ENCODE measurements at places on chromosomes 1 and 21.

DNA sequence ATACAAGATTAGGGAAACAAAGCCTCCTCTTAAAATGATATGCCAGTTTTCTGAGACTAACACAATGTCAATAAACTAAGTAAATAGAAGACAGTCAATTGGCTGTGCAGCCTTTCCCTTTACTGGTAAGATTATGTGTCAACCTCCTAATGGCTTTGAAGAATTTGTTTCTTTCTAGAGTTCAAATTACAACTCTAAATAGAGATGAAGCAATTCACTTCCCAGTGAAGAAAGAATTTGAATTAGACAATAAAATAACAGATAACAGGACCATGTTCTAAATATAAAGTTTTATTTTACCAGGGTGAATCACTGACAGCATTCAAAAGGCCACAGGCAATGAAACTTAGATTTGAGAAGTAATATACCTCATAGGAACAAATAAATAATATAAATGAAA, 680.3 kb downstream of the PLA2G4A start:
- no peak for DNase-seq

DNA sequence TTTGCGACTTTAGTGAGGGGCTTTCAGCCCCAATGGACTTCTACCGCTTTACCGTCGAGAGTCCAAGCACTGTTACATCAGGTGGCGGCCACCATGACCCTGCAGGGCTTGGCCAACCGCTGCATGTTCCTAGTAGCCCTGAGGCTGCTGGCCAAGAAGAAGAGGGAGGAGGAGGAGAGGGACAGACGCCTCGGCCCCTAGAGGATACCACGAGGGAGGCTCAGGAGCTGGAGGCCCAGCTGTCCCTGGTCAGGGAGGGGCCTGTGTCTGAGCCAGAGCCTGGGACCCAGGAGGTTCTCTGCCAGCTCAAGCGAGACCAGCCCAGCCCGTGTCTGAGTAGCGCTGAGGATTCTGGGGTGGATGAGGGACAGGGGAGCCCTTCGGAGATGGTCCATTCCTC, 8.6 kb upstream of the SLC25A34 start:
- no peak for DNase-seq

DNA sequence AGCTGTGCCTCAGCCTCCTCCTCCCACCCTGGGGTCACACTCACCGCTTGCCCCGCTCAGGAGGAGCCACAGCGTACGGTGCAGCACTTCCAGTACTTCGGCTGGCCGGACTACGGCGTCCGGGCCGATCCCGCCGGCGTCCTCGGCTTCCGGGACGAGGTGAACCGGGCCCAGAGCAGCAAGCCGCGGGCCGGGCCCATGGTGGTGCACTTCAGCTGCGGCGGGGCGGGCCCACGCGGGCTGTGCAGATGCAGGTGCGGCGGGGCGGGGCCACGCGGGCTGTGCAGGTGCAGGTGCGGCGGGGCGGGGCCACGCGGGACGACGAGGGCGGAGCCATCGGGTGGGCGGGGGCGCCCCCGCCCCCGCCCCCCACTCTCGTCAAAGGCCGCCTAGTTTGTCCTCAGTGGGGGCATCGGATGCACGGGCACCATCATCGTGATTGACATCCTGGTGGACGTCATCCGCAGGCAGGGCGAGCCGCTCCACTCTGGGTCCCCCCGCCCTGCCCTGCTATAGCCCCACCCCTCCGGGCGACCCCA, 5.5 kb downstream of the RNF223 start:
- peak; percentile 75 for DNase-seq

DNA sequence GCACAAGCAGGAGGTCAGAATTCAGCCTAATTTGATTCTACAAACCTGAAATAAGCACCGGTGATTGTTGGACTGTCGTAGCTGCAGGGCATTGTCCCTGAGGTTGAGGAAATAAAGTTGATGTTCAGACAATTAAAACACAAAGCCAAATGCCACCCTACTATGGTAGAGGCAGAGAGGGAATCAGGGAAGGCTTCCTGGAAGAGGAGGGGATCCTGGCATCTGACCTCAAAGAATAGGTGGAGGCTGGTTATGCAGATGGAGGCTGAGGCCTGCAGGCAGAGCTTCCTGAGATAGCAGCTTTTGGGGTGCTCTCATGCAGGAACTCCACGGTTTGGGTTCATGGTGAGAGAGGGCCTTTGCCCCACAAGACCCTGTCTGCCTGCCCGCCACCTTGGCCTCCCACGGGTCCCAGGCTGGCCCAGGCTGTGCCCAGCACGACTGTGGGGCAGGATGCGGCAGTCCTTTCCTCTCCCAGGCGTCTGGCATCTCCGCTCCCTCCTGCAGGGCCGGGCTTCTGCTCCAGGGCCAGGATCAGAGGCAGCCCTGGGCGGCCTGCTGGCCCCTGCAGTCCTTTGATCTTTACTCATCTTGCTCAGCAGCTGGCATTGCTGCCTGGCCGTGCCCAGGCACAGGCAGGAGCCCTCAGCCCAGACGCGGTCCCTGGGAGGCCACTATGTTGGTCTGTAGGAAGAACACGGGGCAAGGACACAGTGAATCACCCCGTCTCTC, 134.1 kb upstream of the VAMP3 start:
- no peak for DNase-seq

GRCh38 chr1:84686223-84686622, 4.0 kb downstream of the SSX2IP start:
- no peak for DNase-seq

GRCh38 chr21:26124896-26125295, 45.7 kb downstream of the APP start:
- DNase-seq = no peak

- DNase-seq = no peak
Measured at GRCh38 chr1:181010789-181011188, 11.9 kb downstream of the STX6 start.

DNA sequence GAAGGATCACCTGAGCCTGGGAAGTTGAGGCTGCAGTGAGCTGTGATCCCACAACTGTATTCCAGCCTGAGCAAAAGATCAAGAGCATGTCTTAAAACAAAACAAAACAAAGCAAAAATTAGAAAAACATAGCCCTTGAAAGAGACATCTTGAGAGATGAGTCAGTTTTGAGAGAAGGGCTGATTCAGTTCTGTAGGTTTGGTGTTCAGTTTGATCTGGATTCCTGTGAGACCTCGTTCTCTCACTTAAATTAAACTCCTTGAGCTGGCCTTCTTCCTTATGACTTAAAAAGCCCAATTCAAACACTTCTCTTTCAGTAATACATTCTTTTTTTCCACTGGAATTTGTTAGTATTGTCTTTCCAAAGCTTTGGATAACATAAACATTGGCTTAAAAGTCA, 164.2 kb downstream of the NRIP1 start:
- no peak for DNase-seq
